Jurkat, Clone E6-1 (cell line): ENCODE measurements at places on chromosomes 3 and 15.

GRCh38 chr15:55530861-55531313 lies 22.9 kb upstream of the DNAAF4 start:
- DNase-seq = no peak

- DNase-seq = no peak
Measured at GRCh38 chr3:141972399-141972798, 96.0 kb downstream of the ATP1B3 start.

GRCh38 chr3:56269755-56270535 lies 198.3 kb downstream of the ERC2 start:
- DNase-seq = no peak

GRCh38 chr3:23246651-23247050 lies 43.5 kb downstream of the UBE2E2 start:
- no peak for DNase-seq

GRCh38 chr3:19226479-19226878 lies 78.2 kb downstream of the KCNH8 start:
- no peak for DNase-seq
